Common myeloid progenitor, CD34-positive (primary cell): ENCODE measurements at places on chromosomes 1 and 21.

DNA sequence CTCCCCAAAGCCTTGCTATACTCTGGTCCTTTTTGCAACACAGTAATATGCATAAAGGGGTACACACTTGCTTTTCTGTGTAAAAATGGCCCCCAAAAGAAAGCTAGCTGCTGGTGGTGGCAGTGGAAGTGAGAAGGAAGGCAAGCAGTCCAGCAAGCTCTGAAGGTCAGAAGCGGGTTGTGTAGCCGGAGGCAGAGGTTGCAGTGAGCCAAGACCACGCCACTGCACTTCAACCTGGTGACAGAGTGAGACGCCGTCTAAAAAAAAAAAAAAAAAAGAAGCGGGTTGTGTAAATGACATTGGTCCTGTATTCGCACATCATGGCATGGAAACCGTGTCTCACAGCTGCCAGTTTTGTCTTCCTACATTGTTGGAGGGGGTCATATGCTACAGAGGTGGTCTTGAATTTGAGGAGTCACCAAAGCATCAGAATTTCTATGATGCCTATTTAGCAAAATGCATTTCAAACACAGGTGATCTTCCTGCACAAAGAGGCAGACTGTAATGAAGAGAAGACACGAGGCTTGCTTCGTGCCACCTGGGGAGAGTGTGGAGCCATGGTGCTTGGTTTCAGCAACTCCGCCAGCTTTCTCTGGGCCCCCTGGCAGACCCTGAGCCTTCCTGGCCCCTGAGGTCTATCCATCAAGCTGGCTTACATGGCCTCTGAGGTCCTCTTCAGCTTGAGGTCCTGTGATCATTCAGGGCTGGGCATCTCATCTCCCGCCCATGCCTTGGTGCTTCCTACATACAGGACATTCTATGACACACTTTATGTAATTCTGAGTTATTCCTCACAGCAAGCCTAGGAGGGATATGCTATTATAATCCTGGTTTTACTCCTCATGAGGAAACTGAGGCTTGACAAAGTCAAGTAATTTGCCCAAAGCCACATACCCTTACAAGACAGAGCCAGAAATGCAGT, 71.0 kb downstream of the TOMM20 start:
- DNase-seq: no peak

DNA sequence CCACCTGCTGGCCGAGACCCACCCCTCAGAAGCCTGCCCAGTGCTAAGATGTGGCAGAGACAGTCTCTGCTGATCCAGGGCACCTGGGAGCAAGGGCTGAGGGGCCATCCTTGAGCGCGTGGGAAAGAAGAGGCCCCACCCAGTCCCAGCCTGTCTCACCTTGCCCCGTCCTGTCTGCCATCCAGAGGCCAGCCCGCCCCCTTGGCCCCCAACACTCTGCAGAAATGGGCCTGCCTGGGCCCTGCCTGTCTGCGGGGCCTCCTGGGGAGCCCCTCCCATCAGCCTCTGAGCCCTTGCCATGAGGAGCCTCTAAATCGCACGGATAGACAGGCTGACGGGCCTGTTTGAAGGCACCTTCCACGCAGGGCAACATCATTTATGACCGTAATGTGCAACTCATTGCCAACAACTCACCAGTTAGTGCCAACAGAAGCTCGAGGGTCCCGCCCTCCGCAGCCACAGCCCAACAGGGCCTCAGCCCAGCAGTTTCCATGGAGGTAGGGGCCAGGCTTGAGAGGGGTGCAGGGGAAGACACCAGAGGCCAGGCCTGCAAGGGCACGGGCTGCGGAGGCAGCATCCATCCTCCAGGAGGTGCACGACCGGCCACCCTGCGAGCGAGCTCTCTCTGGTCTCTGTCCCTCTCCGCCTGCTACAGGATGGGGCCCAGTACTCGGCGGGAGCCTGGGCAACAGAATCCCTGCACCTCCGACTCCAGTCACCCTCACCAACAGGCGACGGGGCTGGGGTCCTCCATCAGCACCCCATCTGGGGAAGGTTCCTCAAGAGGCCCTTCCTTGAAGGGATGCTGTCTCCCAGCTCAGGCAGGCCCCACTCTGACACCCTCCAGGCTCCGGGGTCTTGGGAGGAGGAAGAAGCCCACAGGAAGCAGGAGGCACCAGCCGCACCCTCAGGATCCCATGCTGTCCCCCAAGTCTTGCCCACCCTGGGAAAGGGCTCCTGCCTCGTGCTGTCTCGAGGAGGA, 78.0 kb downstream of the MEGF6 start:
- DNase-seq: no peak

GRCh38 chr1:4425892-4426291, 228.5 kb upstream of the AJAP1 start:
- DNase-seq: no peak

GRCh38 chr1:178688244-178688643, 36.8 kb upstream of the RALGPS2 start:
- DNase-seq: no peak

DNA sequence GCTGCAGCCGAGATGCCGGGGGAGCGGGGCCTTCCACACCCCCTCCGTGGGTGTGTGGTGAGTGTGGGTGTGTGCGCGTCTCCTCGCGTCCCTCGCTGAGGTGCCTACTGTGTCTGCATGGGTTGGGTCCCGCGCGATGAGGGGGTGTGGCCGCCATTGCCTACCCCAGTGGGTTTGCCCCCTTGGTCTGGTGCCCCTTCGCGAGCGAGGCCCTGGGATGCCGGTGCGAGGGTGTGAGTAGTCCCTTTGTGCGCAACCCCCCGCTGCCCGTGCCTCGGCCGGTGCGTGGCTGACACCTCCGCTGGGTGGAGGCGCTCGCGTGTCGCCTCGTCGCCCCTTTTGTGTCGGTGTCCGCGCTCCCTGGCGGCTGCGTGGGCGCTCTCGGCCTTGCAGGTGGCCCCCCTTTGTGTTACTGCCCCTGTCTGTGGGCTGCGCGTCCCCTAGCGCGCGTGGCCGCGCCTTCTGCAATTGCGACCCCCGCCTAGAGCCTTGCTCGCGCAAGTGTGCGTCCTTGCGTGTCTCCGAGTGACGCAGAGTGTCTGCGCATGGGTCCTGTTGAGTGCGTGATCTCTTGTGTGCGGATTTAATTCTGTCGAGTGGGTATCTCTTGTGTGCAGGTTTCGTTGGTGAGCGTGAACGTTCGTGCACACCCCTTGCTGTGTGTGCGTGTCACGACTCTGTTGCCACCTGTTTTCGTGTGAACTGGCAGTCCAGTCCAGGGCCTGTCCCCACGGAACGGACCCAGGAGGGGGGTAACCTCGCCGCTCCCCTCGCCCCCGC, 553 bp downstream of the TTC3 start:
- DNase-seq: peak; percentile 87

- no peak for DNase-seq
Measured at GRCh38 chr1:227944931-227945890, 2.5 kb downstream of the WNT9A start.

DNA sequence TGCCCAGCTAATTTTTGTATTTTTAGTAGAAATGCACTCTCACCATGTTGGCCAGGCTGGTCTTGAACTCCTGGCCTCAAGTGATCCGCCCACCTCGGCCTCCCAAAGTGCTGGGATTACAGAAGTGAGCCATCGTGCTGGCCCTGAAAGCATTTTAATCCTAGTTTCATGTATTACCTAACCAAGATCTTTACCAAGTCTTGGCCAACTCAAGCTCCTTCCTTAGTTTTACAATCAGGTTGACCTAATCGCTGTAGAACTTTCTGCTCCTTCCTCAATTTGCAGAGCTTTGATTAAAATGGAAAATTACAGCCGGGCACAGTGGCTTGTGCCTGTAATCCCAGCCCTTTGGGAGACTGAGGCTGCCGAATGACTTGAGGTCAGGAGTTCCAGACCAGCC, 3.2 kb upstream of the TMEM63A start:
- no peak for DNase-seq

GRCh38 chr1:237287876-237288521, 246.0 kb downstream of the RYR2 start:
- no peak for DNase-seq

DNA sequence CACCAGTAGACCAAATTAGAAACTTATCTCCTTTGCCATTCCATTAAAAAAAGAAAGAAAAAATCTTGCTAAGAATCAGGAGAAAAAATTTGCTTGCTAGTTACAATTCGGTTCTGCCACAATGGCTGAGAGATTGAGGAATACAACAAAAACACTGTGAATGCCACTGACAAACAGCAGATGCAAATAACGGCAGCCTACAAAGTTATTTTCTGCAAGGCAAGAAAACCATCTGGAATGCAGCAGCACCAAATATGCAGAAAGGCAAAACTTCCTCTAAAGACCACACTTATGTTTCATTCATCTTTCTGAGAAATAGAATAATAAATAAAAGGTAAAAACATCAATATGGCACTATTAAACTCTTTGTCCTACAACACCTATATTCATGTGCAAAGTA, 75.7 kb downstream of the ENAH start:
- DNase-seq: no peak

DNA sequence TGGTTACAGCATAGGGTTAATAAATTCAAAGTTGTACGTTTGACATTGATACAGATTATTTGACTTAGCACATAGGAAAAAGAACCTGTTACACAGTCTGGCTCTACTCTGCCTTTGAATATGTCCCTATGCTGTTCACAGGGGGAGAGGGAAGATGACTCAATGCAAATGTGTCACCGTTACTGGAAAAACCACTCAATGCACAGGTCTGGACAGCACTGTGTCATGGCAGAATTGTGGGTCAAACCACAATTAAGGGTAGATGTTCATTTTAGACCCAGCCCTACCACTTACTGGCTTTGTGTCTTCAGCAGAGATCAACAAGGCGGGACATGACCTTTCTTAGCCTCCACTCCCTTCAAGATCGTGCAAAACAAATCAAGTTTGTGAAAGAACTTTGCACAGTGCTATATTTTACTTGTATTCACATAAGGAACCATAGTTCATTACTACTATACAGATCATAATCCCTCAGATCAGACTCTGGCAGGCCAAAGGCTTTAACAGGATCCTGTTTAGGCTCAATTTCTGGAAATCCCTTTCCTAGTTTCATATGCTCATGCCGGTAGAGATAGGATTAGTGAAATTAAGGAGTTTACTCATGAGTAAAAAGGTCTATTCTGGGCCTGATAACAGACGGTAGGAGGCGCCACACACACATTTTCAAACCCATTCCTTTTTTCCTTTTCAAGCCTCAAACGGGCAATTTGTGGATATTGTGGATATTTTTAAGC, 22.1 kb downstream of the EIF2D start:
- peak; percentile 30 for DNase-seq

DNA sequence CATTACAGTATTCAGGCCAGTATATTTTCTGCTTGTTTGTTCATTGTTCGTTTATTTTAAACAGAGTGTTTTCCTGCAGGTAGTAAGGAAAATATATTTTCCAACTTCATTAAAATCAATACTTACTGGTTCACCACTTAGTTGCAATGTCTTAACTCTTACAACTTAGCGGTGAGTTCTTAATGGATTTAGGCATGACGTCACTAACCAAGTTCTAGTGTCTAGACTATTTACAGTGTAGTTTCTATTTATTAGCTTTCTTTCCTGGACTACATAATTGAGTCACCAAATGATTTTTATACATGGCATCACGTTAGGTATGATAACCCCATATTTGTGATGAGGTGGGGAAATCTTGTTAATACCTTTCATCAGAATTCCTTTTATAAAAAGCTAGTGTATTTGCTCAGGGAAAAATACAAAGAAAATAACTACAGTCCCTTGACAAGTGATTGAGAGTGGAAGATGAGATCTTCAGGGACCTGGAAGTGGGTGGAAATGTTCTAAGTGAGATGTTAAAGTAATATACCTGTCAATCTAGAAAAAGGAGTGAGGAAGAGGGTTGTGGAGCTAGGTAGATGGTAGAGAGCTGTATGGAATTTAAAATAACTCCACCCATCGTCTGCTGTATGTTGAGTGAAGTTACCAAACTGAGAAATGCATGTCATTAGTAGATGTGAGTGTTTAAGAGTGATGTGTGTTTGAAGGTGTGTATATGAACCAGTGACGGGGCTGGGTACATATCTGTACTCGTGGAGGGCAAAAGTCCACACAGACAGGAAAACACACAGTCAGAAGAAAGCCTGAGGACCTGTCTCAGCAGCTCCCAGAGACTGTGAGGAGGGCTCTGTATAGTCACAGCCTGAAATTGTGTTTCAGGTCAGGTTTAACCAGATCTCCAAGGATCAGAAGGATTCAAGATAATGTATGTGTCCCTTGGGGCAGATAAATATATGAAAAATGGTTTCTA, 197.6 kb upstream of the ADAMTS5 start:
- DNase-seq: no peak

DNA sequence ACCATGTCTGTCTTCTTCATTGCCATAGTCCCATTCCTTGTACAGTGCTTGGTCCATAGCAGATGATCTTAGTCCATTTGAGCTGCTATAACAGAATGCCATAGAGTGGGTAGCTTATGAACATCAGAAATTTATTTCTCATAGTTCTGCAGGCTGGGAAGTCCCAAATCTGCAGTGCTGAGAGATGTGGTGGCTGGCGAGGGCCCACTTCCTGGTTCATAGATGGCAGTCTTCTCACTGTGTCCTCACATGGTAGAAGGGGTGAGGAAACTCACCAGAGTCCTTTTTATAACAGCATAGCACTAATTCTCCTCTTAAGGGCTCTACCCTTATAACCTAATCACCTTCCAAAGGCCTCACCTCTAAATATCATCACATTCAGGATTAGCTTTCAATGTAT, 23.1 kb upstream of the RAP1A start:
- DNase-seq: no peak

DNA sequence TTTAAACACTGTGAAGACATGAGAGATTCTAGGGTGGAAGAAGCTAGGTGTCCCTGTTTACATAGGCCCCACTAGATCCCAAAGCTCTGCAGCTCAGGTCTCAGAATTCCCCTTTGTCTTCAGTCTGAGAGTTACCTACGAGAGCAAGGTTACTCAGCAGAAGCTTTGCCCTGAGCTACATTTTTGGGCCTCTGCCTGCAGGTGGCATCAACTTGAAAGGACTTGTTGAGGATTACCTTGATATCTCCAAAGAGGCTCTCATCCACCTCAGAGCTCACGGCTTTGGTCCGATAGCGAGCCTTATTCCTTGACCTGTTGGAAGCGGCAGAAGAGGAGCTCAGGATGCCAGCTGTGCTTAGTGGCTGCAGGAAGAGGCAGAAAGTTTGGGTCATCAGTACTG, 7.0 kb downstream of the CFAP45 start:
- peak; percentile 31 for DNase-seq

GRCh38 chr1:233040494-233040893, 90.1 kb downstream of the NTPCR start:
- no peak for DNase-seq
